ENCODE measurements at places on chromosomes 4 and X.
A peak's percentile ranks its signal among the peaks of the same experiment; 100 is the strongest.

DNA sequence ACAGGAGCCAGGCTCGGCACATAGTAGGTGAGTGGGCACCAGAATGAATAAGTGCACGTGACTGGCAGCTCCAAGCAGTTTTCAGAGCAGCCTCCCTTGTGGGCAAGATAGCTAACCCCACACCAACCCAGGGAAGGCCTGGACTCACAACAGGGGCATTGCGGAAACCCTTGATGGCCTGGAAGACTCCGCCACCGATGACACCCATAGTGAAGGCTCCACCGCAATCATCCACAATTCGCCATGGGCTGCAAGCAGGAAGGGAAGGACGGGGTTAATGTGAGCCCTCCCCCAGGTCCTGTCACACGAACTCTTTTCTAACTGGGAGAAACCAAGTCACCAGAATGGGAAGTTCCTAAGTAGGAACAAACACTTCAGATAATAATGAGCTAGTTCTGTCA is 957 bp downstream of the TIMM17B start:
- peak; percentile 12 for DNase-seq

DNA sequence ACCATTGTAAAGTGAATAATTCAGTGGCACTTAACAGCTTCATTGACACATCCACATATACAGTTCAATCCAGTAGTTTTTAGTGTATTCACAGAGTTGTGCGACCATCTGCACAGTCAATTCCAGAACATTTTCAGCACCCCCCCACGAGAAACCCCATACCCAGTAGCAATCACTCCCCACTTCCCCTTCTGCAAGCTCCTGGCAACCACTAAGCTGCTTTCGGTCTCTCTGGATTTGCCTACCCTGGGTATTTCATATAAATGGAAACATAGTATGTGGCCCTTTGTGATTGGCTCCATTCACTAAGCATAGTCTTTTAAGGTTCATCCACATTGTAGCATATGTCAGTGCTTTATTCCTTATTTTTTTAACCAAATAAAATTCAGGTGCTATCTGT is 10.0 kb downstream of the MSL3 start:
- no peak for DNase-seq

DNA sequence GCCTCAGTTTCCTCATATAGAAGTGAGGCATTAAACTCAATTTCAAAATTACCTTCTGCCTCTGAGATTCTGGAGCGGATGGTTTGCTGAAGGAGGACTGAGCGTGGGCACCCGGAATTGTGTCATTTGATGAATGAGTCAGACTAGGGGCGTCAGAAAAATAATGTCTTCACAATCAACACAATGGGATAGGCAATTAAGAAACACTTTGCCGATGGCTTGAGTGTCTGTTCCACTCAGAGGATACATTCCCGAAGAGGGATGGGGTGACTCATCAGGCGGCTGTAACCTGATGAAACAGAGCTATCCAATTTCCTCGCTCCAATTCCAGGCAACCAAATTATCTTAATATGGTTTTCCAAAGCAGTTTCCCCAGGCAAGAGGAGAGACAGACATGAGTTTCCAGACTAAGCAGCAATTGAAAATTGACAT is 1.2 kb upstream of the CHRNA9 start:
- DNase-seq = no peak

DNA sequence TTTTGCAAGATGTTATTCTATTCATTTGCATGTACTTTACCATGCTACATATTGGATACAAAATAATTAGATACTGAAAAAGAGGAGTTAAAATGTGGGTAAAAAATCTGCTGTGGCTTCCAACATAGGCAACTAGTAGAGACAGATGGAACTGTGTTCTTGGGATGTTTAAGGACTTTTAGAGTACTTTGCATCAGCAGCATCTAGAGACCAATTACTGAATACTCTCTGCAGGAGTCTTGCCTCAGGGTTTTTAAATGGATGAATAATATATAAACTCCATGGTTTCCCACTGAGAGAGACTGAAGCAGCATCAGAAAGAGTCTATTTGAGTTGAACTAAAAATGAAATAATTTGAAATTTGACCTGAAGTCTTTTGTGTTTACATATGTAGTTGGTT is 676.7 kb downstream of the GALNTL6 start:
- DNase-seq = no peak

DNA sequence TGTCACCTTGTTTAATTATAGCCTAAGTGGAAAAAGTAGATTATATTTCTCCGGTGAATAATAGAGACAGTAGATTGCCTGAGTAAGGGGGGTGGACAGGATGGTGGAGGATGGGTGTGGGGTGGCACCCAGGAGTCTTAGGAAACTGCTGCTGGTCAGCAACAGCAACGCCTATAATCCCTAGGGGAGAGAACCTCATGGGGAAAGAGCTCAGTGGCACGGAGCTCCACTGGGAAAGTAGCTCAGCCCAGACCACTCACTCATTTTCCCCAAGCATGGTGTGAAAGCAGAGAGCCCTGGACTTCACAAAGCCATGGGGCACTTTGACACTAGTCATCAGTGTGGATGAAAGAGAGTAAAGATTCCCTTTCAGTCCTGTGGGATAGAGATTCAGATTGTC is 31.1 kb downstream of the METTL14 start:
- no peak for DNase-seq

DNA sequence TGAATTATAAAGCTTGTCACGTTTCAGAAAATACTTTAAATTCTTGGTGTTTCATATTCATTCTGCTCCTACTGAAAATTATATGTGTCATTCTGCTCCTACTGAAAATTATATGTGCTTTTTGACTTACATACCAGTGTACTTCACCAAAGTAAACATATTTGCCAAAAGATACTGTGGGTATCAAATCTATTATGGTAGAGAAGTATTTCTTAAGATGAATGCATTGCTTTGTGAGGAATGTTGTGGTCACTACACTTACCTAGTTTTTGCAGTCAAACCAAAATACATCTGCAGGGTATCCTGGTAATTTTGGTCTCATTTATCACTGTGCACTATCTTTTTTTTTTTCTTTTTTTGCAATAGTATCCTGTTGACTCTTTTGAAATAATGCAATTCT is 287.7 kb upstream of the MAD2L1 start:
- DNase-seq = no peak

DNA sequence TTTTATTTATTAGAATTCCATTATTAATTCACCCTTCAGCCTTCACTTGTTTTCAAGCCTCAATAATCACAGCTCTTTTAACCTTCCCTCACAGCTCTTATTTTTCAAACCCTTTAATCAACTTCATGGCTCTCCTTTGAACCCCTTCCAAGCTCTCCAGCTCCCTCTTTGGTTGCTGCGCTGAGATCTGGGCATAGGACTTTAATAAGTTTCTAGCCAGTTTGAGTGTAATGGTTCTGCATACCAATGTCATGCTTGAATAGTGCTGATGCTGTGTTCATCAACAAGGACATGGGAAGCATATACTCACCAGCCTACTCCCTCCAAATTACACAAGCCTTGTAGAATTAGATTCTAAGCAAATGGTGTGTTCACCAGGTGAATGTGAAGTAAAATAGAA is 3.5 kb upstream of the RNF212 start:
- no peak for DNase-seq

- DNase-seq = no peak
These were observed 671.6 kb downstream of the FAT4 start for GRCh38 chr4:125986307-125986706.

GRCh38 chr4:174217273-174218126 is 66.0 kb downstream of the FBXO8 start:
- no peak for DNase-seq

DNA sequence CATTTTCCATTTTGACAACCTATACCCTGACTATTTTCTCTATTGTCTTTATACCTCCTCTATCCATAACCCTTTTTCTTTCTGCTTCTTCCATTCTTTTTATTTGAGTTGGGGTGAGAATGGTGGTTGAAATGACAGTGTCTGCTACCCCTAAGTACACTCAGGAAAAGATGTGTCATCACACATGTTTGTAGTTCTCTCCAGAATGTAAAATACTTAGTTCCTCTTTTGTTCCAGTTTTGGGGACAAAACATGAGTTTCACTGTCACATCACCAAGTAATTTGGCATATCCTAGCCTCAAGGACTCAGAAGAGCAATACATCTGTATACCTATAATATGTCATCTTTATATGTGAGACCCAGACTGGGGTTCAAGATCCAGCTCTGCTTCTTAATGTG is 90.3 kb downstream of the COMMD8 start:
- no peak for DNase-seq

- no peak for DNase-seq
These were observed 126.5 kb downstream of the CBR4 start for GRCh38 chr4:168883513-168883912.

DNA sequence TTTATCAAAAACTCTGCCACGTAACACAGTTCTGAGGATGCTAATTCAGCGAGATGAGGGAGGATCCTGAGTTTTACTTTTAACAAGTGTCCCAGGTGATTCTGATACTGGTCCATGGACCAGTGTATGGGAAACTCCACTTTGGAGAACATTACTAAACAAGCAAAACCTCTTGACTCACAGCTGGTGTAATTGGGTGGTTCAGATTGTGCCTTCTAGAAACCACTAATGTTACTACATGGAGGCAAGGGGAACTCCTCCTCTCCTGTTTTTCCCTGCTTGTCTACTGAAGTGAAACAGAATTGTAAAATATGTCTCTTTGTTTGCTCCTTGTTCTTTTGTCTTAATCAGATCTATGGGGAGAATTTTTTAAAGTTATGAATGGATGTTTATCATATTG is 62.6 kb downstream of the FRAS1 start:
- DNase-seq = no peak

DNA sequence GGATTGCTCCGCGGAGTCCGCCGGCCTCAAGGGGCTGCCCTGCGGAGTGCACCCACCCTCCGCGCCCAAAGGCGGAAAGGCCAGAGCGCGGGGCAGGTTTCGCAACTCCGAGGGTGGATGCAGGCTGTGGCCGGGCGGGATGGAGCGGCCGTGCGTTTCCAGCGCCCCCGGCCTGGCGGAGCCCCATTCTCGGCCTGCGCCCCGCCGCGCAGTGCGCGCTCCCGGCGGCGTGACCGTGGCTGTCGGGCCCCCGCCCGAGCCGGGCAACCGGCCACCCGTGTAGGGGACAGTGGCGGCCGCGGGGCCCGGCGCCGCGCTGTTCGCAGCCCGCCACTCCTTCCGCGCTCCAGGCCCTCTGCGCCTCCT is 331 bp downstream of the SETD7 start:
- DNase-seq = no peak

DNA sequence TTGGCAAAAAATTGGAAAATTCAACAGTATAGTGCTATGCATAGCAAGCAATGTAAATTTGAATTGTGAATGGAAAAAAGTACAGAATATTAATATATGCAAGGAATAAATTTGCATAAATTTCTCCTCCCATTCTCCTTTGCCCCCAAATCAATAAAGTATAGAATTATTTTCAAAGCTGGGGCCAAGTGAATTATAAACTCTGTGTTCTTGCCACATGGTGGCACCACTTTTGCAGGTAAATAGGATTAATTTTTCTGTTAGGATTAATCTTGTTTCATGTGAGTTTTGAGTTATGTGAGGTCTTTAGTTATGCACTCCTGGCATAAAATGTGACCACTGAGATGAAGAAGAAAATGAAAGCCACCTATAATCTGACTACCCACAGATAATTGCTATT is 19.9 kb downstream of the COPS4 start:
- DNase-seq = peak; percentile 66

DNA sequence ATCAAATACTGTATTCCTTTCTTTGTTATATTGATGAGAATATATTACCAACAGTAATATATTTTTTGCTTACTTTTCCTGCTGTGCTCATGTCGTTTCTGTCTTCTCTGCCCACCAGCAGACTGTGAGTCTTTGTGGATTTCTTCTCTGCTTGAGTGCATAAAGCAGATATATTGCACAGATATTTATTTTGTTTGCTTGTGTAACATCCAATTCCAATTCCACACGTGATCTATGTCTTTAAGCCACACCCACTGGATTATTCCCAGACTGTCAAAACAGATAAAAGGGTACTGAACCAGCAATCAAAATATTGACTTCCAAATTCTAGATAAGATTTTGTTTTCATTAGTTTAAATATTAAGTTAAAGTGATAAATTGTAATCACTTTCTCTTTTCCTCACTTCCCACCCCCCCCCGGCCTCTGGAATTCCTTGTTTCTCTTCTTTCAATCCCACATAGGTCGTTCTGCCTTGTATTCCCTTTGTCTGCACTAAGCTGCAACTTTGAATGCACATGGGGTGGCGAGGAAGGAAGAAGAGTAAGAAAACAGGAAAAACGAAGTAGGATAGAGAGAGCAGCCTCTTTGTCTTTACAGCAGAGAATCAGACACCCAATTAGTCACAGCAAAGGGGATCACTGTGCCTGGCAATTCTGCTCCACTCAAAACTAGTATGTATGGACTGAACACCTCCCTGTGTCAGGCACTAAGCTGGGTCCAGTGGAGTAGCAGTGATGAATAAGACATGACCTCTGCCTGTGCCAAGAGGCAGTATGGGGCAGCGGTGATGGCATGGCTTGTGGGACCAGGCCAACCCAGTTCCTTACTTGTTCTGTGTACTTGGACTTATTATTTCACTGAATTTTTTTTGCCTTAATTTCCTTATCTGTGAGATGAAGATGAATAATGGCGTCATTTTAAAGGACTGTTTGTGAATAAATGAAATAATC is at the start of gene ADH1B:
Gene ADH1B (minus strand): TSS at position 161 of the 951 bp plus-strand sequence. CDS start 70 bp downstream, at position 91.
- no peak for DNase-seq

- DNase-seq = no peak
These were observed 45.6 kb upstream of the S100G start for GRCh38 chrX:16604337-16604736.

GRCh38 chr4:80540349-80540748 is 204.8 kb downstream of the CFAP299 start:
- DNase-seq = no peak

DNA sequence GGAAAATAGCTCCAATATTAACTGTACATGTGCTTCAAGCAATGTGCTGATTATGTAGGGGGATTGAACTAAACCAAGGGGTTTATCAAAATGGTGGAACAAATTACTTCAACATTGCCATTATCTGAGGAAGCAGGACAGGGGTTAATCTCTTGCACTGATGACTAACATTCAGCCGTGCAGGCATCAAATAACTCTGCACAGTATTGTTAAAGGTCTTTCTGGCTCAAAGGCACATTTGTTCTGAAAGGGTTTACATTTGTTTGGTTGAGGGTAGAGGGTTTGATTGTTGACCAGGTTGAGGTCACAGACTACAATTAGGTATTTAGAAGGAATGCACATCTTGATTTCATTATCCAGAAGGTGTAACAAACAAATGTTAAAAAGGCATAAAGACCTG is 32.2 kb upstream of the CCSER1 start:
- no peak for DNase-seq

DNA sequence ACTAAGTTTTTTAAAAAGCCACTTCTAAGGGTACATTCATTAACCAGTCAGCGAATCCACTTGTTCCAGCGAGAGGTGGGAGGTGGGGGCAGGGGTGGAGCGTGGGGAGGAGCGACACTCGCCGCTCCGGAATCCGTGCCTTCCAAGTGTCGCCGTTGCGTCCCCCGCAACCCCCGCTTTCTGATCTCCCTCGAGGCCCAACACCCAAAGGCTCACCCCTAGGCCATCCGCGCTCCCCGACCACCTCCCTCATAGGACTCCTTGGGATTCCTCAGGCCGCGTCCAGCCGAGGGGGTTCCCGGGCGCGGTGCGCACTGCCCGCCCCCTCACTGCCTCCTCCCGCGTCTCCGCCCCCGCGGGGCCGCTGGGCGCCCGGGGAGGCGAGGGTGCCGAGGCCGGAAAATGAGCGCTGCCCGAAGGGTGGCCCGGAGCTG is 108.1 kb upstream of the STOX2 start:
- no peak for DNase-seq
